ENCODE measurements at places on chromosomes 13 and 19.

DNA sequence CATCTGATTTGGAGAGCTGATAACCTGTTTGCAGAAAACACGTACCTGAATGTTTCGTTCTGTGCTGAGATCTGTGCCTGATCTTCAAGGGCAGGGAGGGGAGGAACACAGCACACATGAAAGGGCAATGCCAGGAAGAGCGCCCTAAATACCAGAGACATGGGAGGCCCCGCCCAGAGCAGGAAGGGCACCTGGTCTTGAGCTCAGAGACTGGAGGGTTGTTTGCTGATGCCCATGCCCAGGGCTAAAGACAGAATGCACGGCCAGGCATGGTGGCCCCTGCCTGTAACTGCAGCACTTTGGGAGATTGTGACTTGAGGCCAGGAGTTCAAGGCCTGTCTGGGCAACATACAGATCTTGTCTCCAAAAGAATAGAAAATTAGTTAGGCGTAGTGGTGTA, 183.2 kb downstream of the TUBA3C start:
- no peak for DNase-seq

DNA sequence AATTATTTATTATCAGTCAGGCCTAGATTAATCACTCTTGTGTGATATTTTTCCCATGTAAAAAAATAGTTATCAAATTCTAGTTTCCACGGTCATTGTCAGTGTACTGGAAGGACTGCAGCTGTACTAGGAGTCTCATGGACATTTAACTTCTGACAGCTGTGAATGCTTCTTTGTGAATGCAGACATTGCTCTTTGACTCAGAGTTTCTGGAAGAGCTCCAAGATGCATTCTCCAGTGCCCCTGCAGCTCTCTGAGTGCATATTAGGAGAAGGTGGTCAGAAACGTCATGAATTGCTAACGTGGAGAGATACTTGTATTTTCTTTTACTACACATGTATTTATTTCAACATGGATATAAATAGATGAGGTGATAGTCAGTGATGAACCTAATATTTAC, 9.7 kb upstream of the SLITRK5 start:
- DNase-seq: no peak

- no peak for DNase-seq
These were observed 4.2 kb upstream of the IZUMO2 start for GRCh38 chr19:50167314-50167721.

DNA sequence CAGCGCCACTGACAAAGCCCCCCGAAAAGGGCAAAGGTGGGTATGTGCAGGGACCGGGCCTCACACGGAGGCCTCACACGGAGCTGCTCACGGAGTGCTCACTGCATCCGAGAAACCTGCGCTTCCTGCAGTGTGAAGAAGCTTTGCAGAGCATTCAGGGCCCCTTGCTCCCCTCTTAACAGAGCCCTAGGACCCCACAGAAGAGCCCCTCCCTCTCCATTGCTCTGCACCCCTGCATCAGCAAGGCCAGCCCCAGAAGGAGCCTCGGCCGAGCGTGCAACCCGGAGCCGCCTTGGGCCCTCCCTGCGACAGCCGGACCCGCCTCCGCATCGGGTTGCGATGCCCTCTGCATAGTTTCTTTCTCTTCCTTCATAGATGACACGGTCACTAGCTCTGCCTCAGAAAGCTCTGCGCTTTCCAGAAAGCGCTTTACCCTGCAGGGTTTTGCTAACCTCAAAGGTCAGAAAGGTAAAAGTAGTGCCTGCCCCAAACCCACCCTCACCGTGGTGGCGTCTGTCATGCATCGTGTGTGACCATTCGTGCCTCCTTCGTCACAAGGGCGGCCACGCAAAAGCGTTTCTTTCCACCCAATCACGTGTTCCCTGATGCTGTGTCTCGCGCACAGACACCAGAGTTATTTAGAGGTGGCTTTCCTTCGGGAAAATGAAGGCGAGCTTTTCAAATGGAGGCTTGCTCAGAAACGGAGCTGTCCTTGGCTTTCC, 15.7 kb upstream of the F7 start:
- peak; percentile 4 for DNase-seq

DNA sequence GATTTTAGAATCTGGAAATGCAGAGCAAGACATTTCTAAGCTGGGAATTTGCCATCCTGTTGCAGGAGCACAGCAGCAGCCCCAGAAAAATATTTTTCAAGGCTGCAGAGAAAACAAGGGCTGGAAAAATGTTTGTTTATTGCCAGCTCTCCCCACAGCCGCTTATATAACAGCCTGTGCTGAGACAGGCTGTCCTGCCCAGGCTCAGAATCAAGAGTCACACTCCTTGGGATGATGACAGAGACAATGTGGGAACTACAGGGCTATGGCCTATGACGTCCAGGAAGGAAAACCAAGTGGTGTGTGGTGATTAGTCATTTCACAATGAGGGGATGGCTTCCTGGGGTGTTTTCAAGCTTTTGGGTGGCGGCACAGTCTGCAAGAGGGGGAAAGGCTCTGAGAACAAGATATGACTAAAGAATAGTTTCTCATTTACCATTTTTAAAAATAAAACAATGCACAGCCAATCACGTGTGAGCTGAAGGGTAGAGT, 136.3 kb upstream of the SERP2 start:
- peak; percentile 62 for DNase-seq

GRCh38 chr19:29834991-29835846, 23.4 kb downstream of the CCNE1 start:
- no peak for DNase-seq

DNA sequence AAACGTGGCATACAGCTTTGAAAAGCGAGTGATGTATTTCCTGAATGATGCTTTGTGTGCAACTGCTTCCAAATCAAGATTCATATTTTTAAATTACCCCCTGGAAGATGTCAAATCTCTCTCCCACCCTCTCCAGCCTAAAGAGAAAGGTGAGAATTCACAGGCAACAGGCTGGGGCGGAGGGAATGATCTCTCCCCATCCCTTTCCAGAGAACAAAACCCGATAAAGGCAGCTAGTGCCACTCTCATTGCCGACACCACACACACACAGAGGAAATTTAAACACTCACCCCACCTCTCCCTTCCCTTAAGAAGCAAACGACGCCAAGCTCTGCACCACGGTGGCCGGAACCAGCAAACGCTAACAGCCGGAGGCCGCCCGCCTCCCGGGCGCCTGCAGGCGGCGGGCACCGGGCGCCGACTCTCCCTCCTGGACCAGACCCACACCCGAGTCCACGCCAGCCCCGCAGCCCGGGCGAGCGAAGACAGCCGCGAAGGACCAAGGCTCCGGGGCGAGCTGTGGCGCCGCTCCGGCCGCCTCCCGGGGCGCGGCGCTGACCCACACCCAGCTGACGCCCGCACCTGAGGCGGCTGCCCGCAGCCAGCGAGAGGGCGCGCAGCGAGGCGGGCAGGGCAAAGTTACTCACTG, 477 bp downstream of the LNX2 start:
- DNase-seq: peak; percentile 47

- DNase-seq: no peak
These were observed 10.8 kb upstream of the SLC46A3 start for GRCh38 chr13:28729541-28729940.

DNA sequence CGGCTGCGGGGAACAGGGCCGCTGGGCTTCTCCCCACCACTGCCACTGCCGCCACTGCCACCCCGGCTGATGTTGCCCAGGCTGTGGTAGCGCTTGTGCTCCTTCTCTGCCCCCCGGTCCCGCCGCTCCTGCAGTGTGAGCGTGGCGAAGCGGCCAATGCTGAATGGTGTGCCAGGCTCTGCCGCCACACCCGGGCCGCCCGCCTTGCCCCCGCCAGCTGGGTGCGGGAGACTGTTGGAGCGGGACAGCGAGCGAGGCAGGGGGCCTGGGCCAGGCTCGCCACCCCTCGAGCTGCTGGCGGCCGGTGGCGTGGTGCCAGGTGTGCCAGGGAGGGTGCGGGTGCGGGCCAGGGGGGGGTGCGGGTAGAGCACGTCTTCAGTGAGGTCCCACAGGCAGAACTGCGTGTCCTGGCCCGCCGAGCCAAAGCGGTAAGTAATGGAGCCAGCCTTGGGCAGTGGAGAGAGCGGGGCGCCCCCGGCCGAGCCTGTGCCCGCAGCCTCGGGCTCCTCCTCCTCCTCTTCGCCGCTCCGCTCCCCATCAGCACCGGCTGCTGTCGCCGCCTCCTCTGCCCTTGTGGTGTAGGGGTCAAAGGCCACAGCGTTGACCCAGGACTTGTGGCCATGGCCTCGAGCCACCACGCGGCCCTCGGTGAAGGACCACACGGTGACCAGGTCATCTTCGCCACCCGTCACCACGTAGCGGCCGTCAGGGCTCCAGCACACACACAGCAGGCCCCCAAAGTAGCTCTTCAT, 3.7 kb upstream of the DMPK start:
- no peak for DNase-seq

- DNase-seq: no peak
These were observed 16.0 kb upstream of the ZNF792 start for GRCh38 chr19:34979819-34980640.

GRCh38 chr13:32200741-32201140, 114.4 kb downstream of the ZAR1L start:
- no peak for DNase-seq

GRCh38 chr19:10625003-10625761, at the start of gene SLC44A2:
SLC44A2 (plus strand) TSS chr19:10625553; CDS start chr19:10625634, 81 bp downstream.
- peak; percentile 87 for DNase-seq

- no peak for DNase-seq
These were observed 17.5 kb upstream of the SIGLEC14 start for GRCh38 chr19:51664131-51664530.

DNA sequence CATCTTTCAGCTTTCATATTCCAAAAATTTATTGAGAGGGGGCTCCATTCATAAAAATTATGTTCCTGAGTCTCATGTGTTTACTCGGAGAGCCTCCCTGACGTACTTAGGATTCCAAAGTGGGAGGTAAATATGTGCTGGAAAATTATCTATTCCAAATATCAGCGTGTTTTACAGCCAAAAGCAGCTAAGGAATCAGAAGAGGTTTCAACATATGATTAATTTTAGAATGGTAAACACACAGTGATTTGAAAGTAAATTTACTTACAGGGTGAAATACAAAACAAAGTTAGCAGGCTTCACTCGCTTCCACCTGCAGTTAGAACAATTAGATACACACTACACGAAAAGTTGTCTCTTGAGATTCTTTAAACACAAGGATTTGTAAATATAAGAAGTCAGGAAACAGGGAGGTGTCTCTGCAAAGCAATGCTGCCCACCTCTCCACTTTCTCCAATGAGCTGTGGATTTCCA, 313.8 kb upstream of the NBEA start:
- DNase-seq: no peak
